ENCODE measurements at places on chromosomes 16 and 17.

GRCh38 chr17:46922487-46922803, 515 bp upstream of the GOSR2 start:
- no peak for DNase-seq

DNA sequence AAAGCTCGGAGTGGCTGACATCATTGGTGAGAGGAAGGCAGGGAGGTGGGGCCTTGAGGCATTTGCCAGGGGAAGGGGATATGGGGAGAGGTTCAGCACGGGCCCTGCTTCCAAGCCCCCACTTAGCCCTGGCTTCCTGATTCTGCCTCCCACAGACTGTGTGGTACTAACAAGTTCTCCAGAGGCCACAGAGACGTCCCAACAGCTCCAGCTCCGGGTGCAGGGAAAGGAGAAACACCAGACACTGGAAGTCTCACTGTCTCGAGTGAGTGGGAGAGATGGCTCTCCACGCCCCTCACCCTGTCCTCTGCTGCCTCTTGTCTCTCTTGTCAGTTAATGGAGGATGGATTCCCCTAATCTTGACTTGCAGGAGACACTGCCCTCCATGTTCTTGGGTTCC, 8.1 kb downstream of the NFATC2IP start:
- no peak for DNase-seq

GRCh38 chr16:11200592-11200991, 55.4 kb downstream of the SOCS1 start:
- no peak for DNase-seq

- no peak for DNase-seq
These were observed 5.7 kb downstream of the CCDC102A start for GRCh38 chr16:57530522-57531252.

DNA sequence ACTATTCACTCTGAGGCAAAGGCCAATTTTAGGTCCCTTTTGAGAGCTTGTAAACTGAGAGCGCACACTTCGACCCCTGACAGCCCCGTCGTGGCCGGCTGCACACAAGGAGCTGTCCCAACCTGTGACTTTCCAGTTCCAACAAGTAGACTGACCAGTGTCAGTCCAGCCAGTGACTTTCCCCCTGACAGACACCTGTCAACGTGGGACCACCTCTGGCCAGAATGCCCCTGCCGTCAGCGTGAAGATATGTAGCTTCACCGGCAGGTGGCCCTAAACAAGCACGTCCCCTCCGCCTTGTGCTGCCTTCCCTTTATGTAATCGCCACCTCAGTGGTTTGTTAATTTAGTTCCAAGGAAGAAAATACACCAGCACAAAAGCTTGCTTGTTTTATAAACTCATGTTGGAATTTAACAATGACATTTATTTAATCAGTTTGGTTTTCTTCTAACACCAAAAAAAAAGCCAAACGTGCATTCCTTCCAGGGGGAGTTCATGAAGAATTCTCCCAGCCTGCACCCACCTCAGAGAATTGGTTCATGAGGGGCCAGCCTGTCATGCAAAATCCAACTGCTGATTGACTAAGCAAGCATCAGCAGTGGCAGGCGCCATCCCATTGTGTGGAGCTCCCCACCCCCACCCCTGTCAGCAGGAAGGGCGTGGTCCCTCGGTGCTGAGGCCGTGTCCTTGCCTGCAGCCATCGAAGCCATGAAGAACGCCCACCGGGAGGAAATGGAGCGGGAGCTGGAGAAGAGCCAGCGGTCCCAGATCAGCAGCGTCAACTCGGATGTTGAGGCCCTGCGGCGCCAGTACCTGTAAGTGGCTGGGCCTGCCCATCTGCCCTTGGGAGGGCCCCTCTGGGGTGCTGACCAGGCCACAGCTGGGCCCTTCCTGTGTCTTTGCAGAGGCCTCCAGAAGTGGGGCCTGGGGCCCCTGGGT, 33.9 kb downstream of the PLD6 start:
- DNase-seq, result no peak

GRCh38 chr16:22308824-22309520, 11.8 kb downstream of the POLR3E start:
- DNase-seq, result no peak

GRCh38 chr16:31489616-31490584, 7.0 kb downstream of the SLC5A2 start:
- no peak for DNase-seq

DNA sequence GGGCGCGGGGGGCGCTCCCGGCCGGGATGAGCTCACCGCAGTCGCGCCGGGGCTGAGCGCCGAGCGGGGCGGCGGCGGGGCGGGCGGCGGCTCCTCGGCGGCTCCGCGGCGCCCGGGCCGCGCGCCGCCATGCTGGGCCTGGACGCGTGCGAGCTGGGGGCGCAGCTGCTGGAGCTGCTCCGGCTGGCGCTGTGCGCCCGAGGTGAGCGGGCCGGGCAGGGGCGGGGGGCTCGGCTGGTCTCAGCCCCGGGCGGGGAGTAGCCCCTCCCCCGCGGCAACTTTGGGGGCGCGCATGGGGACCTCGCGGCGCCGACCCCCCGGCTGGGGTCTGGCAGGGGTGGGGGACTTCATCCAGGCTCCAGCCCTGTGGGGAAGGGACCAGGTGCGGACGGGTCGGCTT, at the start of gene ARHGDIG:
ARHGDIG (plus strand) TSS at position 40 of the 400 bp plus-strand sequence; CDS start at position 130, 90 bp downstream.
- DNase-seq, result peak; percentile 23

GRCh38 chr16:85912211-85912974, 13.4 kb downstream of the IRF8 start:
- DNase-seq, result no peak

- DNase-seq, result no peak
These were observed 122.9 kb downstream of the ABCA8 start for GRCh38 chr17:68832109-68832802.

Measured in NCI-H146 (cell line).